ENCODE measurements at places on chromosomes 7 and 10.

- H3K27ac ChIP-seq: no peak overlapping the region
- no peak for DNase-seq
- no peaks in the 10 kb centered on the region for H3K4me1 ChIP-seq
- no peak overlapping the region for H3K4me3 ChIP-seq
- no peaks in the 10 kb centered on the region for H3K27me3 ChIP-seq
Measured at GRCh38 chr7:38051786-38052185, 126.3 kb upstream of the STARD3NL start.

- DNase-seq: no peak
- H3K27ac ChIP-seq: no peak overlapping the region
- no peak overlapping the region for H3K4me3 ChIP-seq
- H3K4me1 ChIP-seq: no peaks in the 10 kb centered on the region
- no peaks in the 10 kb centered on the region for H3K27me3 ChIP-seq
Measured at GRCh38 chr7:40400525-40400924, 265.7 kb downstream of the SUGCT start.

DNA sequence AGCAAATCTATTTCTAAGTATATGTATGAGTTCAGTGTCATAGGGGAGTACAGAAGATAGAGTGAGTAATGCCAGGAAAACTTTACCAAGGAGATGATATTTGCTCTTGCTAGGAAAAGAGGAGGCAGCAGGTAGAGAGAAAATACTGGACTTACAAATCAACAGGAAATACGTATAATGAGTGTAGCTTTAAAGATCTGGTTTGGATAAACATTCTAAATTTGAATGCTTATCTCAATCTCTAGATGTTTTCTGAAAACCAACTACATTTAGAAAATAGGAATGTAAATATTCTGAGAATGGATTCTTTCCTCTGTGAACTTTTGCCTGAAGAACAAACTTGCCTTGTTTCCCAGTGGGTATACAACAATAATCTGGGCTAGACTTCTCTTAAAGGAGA is 46.9 kb upstream of the GNAI1 start:
- no peaks in the 10 kb centered on the region for H3K27me3 ChIP-seq
- no peaks in the 10 kb centered on the region for H3K36me3 ChIP-seq
- no peak for DNase-seq
- peaks cover 25% of the 10 kb centered on the region for H3K4me1 ChIP-seq

GRCh38 chr10:125123476-125124114 is 36.8 kb downstream of the CTBP2 start:
- H3K4me3 ChIP-seq: no peak overlapping the region
- no peak for DNase-seq
- H3K27ac ChIP-seq: no peak overlapping the region
- peaks cover 6% of the 10 kb centered on the region for H3K36me3 ChIP-seq
- H3K27me3 ChIP-seq: no peaks in the 10 kb centered on the region

- no peak overlapping the region for H3K27ac ChIP-seq
- no peak for DNase-seq
- H3K36me3 ChIP-seq: no peaks in the 10 kb centered on the region
- no peaks in the 10 kb centered on the region for H3K4me1 ChIP-seq
- H3K27me3 ChIP-seq: no peaks in the 10 kb centered on the region
Measured at GRCh38 chr10:11742779-11743298, 657 bp downstream of the ECHDC3 start.

- DNase-seq: no peak
- H3K4me1 ChIP-seq: no peaks in the 10 kb centered on the region
- H3K27ac ChIP-seq: no peak overlapping the region
- no peak overlapping the region for H3K4me3 ChIP-seq
- no peaks in the 10 kb centered on the region for H3K36me3 ChIP-seq
- H3K27me3 ChIP-seq: no peaks in the 10 kb centered on the region
Measured at GRCh38 chr7:117401293-117402002, 25.8 kb downstream of the ASZ1 start.

GRCh38 chr7:154929006-154929726 is 73.8 kb downstream of the PAXIP1 start:
- no peak for DNase-seq
- H3K4me3 ChIP-seq: peak overlapping the region; percentile 61
- no peaks in the 10 kb centered on the region for H3K36me3 ChIP-seq
- no peaks in the 10 kb centered on the region for H3K27me3 ChIP-seq

- H3K27me3 ChIP-seq: no peaks in the 10 kb centered on the region
- H3K27ac ChIP-seq: no peak overlapping the region
- H3K4me1 ChIP-seq: no peaks in the 10 kb centered on the region
- no peak overlapping the region for H3K4me3 ChIP-seq
- DNase-seq: no peak
Measured at GRCh38 chr7:156766666-156767065, 126.1 kb downstream of the RNF32 start.

All from SJCRH30 (cell line).